Hair follicular keratinocyte (primary cell): ENCODE measurements at places on chromosomes 5 and 9. TPM values are rescaled to one million over a fixed set of nuclear protein-coding genes. Genes with fewer than 3 reads are reported as not detected.

OTP gene
- not detected in 2 replicates for total RNA-seq

SLC2A6 gene
- total RNA-seq, result 21.6 and 30.5 TPM in 2 replicates

ACOT12 gene
- total RNA-seq, result not detected in 2 replicates

OLFM1 gene
- total RNA-seq, result 1.2 TPM in 1 of 2 replicates, not detected in the other

PCDHGC5 gene
- total RNA-seq, result 1.2 and 5.0 TPM in 2 replicates
